CD4-positive, alpha-beta T cell treated with Interleukin-12 subunit alpha and Interleukin-12 subunit beta, for 1 hour (primary cell): ENCODE measurements at places on chromosomes 16 and 17.

GRCh38 chr17:34820248-34820801 lies 140.9 kb downstream of the CCT6B start:
- no peak for DNase-seq

DNA sequence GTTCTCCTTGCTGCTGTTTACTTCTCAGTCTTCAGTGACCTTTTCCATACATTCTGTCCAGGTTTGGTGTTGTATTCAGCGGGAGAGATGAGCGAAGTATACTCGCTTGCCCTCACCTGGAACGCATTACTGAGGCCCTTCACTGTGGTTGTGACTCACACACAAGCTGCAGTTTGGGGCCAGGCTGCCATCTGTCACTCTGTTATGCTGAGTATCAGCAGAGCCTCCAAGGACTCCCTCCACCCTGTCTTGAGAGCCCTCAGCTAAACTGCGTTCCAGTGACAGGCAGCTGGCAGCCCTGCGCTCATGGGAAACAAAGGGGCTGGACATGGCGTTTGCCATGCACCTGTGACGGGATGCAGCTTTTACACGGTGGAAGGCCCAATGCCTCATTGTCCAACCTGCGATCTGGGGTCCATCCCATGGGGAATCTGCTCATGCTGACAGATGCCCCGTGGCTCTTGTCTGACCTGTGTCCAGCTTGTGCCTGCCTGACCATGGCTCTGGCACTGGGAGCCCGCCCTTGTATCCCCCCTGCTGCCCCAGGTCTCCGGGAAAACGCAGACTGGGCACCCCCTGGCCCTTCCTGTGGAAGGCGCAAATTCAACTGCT lies 6.5 kb upstream of the ZNF778 start:
- no peak for DNase-seq

GRCh38 chr16:54545854-54546511 lies 259.4 kb upstream of the IRX3 start:
- DNase-seq, result no peak

DNA sequence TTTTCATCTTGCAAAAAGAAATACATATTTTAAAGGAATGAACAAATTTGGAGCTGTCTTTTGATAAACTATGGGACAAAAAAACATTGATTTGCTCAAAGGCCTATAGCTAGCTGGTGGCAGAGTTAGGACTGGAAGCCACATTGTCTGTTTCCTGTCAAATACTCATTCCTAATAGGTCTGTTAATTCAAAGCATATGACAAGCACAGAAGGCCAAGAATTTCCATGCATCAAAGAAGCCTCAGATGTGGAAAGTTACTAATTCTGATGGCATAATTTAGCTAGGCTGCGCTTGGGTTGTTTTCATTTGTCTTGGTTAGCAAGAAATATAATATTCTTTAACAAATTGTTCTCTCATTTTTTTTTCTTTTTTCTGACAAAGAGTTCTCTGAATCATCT lies 98.0 kb downstream of the CDK5R1 start:
- DNase-seq, result no peak

- no peak for DNase-seq
Observed at GRCh38 chr16:60712144-60712543, 1324.1 kb downstream of the CDH8 start.

DNA sequence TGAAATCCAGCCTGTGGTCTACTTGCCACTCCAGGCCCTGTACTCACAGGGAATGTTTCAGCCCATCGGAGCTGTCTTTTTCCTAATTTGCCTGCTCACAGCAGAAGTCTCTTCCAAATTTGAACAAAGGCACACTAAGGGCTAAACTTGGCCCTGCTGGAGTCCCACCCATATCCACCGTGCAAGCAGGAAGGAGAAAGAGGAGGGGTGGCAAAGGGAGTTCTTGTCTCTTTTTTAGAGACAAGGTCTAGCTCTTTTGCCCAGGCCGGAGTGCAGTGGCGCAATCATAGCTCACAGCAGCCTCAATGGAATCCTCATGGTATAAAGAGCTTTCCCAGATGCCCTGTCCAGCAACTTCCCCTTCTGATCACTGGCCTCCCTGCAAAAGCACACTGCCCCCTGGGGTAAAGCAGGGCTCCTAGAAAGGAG lies 2.7 kb upstream of the PRM1 start:
- no peak for DNase-seq

GRCh38 chr17:43517615-43518386 lies 28.3 kb downstream of the ETV4 start:
- DNase-seq, result no peak

GRCh38 chr16:50284131-50284911 lies 18.0 kb downstream of the ADCY7 start:
- DNase-seq, result no peak

DNA sequence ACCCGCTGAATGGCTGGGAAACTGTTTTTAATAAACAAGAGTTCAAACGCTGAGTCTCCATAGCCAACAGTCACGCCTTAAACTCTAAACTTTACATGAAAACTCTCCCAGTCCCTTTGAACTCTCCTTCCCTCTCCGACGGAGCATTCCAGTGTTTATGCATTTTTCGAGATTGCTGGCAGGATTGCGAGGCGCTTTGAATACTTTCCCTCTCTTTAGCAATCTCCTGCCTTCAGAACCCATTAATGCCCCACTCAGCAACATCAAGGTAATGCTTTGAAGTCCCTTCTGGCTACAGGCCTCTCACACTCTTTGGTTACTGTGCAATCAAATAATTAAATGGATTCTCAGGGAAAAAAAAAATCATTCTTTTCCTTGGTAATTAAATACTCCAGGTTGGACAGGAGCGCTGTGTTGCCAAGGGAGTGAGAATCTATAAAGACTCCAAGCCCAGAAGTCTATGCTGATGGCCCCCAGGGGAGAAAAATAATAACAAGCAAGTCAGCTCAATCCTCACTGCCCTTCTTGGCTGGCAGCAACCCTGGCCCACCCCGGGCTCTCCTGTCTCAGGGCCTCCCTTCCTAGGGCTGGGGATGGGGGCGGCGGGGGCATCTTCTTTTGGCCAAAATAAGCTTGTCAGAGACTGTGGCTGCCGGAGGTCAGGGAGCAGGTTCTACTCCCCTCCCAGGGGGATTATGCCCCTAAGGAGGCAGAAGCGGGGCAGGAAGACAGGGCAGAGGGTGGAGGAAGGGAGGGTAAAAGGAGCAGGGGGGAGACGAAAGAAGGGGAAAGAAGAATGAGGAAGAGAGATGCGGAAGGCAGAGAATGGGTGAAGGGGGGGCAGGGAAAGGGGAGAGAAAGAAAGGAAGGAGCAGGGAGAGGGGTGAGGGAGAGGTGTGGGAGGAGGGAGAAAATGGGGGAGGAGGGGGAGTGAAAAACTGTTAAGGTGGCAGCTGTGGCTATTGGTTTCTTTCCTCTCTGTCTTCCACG lies 45.2 kb downstream of the AXIN2 start:
- no peak for DNase-seq

DNA sequence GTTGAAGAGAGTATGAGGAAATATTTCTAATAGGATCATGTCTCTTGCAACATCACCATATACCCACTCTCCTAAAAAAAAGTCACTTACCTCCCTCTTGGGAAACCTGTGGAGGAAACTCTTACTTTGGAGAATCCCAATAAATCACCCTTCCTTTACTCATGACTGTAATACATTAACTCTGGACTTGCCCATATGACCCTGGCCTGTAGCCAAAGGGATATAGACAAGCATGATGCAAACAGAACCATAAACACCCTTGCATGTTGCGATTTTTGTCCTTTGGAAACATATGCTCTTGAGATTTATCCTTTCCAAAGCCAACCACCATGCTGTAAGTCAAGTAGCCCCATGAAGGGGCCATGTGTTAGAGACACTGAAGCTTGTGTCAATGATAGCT lies 19.5 kb downstream of the CDH11 start:
- DNase-seq, result no peak

GRCh38 chr16:68660359-68660795 lies 15.3 kb downstream of the CDH3 start:
- no peak for DNase-seq

DNA sequence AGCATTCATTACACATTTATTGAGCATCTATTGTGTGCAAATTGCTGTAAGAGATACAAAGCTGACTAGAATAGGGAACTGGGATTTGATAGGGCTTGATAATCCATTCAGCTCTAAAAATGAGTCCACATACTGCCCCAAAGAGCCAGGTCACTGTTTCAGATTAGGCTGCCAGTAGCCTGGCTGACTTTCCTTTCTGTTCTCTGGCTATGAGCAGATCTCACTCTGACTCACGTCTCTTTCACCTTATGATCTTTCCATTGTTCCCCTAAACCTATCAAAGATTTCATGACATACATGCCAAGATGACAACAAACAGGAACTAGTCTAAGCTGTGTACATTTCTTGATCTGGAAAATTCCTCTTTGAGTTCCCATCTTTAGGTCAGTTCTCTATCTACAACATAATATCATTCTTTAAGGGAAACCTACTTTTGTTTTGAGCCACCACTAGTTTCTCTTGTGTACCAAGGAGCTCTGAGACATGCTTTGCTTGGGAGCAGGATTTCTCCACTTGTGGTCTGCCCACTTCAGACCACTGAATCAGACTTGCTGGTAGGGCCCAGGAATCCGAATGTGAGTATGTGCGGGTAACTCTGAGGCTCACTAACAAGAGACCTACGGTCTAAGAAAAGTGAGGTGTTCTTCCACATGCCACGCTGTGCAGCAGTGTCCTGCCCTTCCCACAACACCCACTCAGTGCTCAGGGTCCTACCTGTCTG lies 40.9 kb upstream of the ICAM2 start:
- no peak for DNase-seq
